ENCODE measurements at places on chromosomes 2 and 18.

GRCh38 chr2:196597531-196597930 lies 42.0 kb upstream of the CCDC150 start:
- DNase-seq: no peak

DNA sequence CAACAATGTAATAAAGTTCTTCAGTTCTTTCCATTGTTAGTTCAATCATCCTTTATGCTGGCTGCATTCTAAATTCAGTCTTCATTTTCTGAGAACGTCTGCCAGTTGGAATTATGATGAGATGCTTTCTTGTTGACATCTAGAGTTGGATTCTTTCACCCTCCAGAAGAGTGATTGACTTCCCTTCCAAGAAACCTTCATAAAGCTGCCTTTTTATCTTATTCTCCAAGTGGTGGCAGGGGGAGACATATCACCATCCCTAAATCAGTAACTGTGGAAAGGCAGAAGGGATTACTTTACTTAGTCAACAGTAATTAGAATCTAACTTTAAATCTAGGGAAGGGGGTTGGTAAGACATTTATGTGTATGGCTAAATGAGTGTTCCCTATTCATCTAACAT lies 86.8 kb upstream of the GULP1 start:
- DNase-seq: no peak

GRCh38 chr2:29023188-29023587 lies 42.1 kb downstream of the TOGARAM2 start:
- no peak for DNase-seq

DNA sequence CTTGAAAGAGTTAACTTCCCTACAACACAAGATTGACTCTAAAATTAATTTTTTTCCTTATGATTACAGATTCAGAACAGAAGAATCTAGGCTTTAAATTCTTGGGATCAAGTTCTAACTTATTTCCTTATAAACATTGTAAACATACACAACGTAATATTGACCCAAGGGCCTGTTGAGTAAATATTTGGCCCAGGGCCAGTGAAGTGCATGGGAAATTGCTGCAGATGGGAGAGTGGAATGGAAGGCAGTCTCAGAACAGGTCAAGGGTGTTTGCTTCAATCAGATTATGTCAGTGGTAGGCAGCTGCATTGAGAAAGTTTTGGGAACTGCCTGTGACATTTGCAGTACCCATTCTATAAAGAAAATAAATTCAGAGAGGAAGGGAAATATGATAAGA lies 137.6 kb downstream of the MYO1B start:
- DNase-seq: no peak

- no peak for DNase-seq
Observed at GRCh38 chr2:136213836-136214235, 95.9 kb upstream of the CXCR4 start.

DNA sequence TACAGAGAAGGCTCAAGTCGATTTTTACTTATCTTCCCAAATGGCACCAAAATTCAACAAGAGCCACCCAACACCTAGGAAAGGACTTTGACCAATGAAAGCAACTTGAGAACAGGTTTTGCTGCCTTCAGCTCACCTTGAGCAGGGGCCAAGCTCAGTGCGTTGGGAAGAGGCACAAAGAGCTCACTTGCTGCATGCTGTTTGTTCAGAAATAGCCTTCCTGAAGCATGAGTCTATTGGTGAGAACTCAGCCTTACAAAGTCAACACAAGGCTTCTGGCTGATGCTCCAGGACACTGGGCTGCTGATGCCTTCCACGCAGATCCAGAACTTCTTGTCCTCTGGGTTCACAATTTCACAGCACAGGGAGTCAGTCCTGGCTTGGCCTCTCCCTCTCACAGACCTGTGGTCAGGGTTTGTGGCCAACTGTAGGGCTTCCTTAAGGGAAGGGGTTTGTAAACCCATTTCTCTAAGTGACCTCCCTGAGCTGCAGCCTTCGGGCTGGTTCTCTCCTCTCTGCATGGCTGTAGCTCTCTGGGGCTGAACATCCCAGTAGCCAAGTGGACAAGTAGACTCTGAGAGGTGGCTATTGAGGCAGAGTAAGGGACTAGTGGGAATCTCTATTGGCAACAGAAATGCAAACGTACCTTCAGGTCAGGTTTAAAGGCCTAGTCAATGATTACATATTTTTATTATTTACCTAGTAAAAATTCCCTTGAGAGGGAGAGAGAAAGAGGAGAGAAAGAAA lies 124.7 kb upstream of the GATA6 start:
- no peak for DNase-seq

GRCh38 chr2:118738524-118739308 lies 108.7 kb downstream of the EN1 start:
- DNase-seq: no peak

GRCh38 chr18:7291046-7291445 lies 60.2 kb downstream of the LRRC30 start:
- DNase-seq: no peak

GRCh38 chr18:29652797-29653196 lies 1389.7 kb downstream of the DSC3 start:
- no peak for DNase-seq

DNA sequence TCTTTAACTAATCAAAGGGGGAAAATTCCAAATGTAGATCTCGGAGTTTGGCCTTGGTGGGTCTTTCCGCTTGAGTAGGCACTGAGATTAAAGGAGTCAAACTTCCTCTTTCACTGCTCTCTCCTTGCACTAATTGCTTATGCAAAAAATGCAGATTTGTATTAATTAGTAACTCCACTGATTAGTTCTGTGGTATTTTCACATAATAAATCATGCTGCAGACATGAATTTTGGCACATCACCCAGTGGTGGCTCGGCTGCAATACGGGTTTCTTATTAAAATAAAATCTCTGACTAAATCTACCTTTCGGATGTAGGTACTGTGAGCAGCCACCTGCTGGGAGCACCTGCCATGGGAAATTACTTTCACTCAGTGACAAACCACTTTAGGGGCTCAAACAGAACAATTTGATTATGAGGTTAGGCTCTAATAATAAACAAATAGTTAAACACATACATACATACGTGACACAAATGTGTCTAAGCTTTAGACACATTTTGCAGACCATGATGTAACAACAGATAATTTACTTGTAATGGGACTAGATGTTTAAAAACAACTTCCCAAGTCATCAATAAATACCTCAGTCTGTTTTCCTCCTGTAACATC lies 6.4 kb upstream of the NEUROD1 start:
- DNase-seq: no peak

DNA sequence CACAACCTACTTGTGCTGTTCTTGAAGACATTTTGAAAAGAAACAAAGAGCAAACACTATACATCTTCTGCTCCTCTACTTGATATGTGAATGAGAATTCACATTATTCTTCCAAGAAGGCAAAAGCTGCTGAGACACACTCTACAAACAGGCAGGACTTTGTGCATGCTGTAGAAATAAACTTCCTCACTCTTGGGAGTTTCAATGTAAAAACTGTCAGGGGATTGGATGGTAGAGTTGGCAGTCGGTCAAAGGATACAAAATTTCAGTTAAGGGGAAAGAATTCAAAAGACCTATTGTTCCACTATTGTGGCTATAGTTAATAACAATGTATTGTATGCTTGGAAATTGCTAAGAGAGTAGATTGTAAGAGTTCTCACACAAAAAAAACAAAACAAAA lies 196.3 kb downstream of the MC4R start:
- DNase-seq: no peak

GRCh38 chr18:40013001-40013609 lies 1941.9 kb upstream of the PIK3C3 start:
- DNase-seq: no peak

GRCh38 chr2:235638541-235639427 lies 144.9 kb downstream of the AGAP1 start:
- no peak for DNase-seq

- DNase-seq: no peak
Observed at GRCh38 chr2:26270373-26270772, 25.6 kb downstream of the HADHB start.

GRCh38 chr2:36889795-36890194 lies 76.5 kb downstream of the STRN start:
- DNase-seq: no peak

DNA sequence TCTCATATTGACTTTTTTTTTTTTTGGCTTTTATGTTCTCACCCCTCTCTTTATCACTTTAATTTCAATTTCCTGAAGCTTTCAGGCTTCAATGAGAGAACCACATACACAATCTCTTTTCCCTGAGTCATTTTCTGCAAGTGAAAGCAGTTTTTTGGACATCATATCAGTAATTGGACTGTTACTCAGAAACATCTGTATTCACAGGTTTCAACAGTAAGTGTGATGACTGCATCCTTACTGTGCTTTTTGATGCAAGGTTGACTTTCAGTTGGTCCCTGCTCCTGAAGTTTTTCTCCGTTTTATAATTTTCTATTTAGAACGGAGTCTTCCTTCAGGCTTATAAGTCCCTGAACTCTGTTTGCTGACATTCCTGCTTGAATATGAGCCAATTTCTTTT lies 70.5 kb upstream of the CCBE1 start:
- no peak for DNase-seq

- DNase-seq: no peak
Observed at GRCh38 chr2:196316050-196316430, 144.7 kb upstream of the STK17B start.

GRCh38 chr2:238945433-238946150 lies 97.7 kb downstream of the TWIST2 start:
- DNase-seq: no peak

GRCh38 chr2:84908948-84909713 lies 3.7 kb downstream of the TMSB10 start:
- DNase-seq: no peak

DNA sequence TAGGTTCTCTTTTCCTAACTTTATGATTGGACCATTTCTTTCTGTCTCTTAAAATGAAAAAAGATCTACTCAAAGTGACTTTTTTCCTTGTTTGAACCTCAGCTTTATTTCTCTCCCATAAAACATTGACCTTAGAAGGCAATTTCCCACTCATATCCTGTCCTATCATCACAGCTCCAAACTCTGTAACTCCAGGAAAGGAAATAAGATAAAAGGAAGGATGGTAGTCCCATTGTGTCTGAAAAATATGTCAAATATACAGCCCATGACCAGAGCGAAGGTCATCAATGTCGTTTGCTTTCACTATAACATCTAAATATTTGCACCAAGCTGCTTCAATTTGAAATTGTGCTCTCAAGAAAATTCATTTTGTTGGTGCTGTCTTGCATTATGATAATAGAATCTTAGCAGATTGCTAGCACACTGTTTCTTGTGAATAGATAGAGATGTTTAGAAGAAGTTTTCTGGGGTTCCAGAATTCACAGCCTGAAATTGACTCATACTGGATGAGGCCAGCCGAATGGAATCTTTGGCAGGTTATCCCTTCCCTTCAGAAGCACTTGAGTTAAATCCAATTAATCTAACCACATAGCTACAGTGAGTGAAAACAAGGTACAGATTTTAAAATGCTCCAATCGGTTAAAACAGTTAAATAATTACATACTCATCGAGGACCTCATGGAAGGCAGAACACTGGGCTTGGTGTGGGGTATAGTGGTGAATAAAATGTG lies 95.1 kb downstream of the CRIM1 start:
- DNase-seq: no peak
